ENCODE measurements at places on chromosomes 2 and 18. TPM values are rescaled to one million over a fixed set of nuclear protein-coding genes. Genes with fewer than 3 reads are reported as not detected.

The MBD1 gene
- total RNA-seq, result 96.2 TPM

- DNase-seq, result no peak
Observed at GRCh38 chr18:41732356-41732755, 222.7 kb upstream of the PIK3C3 start.

DNA sequence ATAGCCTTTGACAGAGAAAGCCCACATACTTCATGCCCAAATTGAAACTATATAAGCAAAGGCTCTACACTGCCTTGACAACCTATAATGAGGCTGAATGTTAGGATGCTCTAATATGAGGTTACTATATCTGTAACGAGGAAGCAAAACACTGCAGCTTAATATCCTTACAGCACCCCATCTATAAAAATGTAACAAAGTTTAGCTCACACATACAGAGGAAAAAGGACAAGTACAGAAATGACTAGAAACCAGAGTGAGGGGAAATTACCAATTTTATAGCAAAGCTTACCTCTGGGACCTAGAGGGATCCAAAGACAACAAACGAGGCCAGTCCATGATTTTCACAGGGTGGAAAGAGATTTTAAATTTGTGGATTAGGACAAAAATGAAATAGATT lies 138.5 kb downstream of the COL4A4 start:
- DNase-seq, result no peak

GRCh38 chr2:77028032-77028600 lies 494.1 kb downstream of the LRRTM4 start:
- DNase-seq, result no peak

GRCh38 chr2:105645938-105646773 lies 98.6 kb upstream of the NCK2 start:
- no peak for DNase-seq
